CD4-positive, alpha-beta T cell treated with Interleukin-6 for 4 hours (primary cell): ENCODE measurements at places on chromosomes 3 and 15.

GRCh38 chr3:162130582-162130981 lies 634.0 kb downstream of the OTOL1 start:
- no peak for DNase-seq

DNA sequence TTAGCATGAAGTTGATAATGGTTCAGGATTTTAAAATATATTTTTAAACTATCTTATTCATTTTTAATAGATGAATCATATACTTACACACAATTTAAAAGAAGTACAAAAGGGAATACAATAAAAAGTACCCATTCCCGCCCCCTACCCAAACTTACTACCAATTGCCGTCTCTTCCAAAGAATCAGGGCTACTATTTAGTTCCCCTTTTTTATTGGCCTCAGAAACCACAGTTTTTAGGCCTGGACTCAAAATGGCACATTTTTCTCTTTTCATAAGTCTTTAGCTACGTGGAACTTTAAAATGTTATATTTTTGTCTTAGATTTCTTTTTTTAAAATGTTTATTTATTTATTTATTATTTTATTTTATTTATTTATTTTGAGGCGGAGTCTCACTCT lies 18.0 kb downstream of the LRRK1 start:
- DNase-seq, result no peak

DNA sequence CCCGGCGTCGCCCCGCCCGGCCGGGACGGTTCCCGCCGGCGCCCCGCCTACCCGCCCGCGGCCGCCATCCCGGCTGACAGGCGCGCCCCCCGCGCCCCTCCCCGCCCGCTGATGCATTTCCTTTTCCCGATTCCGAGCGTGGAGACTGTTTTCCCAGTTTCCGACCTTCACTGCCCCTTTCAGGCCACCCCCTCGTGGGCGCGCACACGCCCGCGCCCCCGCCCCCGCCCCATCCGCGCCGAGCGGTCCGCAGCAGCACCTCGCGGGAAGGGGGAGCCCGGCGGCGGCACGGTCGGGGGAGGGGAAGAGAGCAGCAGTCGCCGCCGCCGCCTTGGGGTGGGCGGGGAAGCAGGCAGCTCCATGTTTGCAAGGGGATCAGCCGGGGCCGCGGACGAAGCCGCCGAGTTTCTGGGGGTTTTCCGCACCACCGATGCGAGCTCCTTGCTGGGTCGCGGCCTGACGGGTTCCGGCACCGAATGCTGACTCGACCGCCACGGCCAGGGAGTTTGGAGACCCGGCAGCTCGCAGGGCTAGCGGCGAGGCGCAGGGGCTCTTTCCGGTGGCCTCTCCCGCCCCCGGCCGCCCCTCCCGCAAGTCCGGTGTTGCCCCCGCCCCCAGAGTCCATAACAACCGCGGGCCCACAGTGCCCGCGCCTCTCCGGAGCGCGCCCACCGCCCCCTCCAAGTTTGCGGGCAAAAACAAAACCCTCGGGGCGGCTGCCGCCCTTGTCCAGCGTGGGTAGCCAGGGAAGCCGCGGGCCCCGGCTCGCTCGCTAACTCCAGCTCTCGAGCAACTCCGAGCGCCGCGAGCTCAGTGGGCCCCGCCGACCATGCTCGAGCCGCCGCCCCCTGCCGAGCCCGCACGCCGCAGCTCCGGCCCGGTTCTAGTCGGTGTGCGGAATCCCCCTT lies 3.2 kb upstream of the SIN3A start:
- peak; percentile 85 for DNase-seq

GRCh38 chr3:48674505-48674904 lies 11.2 kb downstream of the NCKIPSD start:
- no peak for DNase-seq

- no peak for DNase-seq
Observed at GRCh38 chr3:99012051-99012450, 110.6 kb upstream of the DCBLD2 start.

DNA sequence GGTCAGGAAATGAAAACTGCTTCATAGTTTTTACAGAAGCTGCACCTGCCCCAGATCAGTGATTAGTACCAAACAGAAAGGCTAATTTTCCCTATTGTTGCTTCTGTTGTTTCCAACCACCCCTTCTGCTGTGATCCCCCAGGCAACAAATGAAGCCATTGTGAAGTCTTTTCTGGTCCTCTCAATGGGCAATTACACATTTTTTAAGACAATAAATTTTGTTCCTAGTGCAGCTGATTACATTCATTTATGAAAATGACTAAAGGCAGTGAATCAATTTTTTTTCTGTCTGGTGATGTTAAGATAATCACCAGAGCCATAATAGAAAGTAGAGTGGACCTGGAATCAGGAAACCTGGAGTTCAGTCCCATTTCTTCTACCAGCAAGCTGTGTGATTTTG lies 32.7 kb downstream of the GLDN start:
- DNase-seq, result no peak
